ENCODE measurements at places on chromosomes 7 and 10.
A peak's percentile ranks its signal among the peaks of the same experiment; 100 is the strongest.

DNA sequence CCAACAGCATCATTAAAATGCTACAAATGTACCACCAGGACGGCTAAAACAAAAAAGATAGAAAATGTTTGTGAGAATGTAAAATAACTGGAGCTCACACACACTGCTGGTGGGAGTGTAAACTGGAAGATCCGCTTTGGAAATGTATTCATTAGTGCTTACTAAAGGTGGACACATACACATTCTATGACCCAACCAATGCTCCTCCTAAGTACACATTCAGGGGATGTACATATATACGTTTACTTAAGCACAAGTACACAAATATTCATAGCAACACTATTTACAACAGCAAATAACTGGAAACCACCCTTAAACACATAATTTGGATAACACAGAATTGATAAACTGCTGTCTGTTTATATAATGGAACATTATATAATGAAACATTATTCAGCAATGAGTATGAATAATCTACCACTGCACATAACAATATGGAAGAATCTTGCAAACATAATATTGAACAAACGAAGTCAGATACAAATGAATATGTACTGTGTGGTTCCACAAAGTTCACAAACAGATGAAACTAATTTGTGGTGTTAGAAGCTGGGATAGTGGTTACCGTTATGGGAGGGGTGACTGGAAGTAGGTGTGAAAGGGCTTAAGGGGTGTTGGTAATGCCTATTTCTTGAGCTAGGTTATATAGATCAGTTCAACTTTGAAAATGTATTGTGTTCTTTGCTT is 52.1 kb downstream of the STRA8 start:
- no peak for DNase-seq

DNA sequence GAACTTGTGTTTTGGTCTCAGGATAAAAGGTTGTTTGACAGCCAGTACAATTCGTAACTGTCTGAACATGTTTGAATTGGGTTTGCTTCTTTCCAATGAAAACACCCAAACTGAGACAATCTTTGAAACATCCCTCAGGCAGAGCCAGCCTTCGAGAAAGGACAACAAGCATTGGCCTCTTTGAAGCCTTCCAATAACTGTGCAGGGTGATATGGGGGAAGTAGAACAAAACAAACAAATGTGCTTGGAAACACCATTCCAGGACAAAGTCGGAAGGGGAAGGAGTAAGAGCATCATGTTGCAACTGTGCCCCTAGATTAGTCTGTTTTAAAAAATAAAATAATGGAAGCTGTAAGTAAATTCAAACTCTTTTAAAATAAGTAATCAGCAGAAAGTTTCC is 39.5 kb downstream of the IL2RA start:
- DNase-seq: no peak

GRCh38 chr10:13448216-13448615 is 80.6 kb downstream of the BEND7 start:
- DNase-seq: no peak

- no peak for DNase-seq
Observed at GRCh38 chr10:106960812-106961211, 203.7 kb downstream of the SORCS1 start.

- DNase-seq: no peak
Observed at GRCh38 chr7:91289633-91290254, 25.5 kb downstream of the FZD1 start.

DNA sequence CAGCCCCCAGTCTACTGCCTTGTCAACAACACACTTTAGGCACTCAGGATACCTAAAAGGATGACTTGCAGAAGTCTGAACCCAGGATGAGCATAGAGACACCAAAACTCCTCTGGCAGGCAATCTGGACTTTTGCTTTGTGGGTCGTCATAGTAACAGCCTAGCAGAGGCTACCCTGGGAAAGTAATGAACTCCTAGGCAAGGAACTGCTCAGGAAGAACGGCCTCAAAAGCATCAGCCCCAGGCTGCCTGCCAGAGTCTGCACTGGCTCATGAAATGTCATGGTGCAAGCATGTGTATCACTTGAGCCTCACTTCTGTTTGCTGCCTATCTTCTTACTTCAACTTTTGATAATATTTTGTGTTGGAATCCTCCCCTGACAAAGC is 715.1 kb downstream of the GRID1 start:
- no peak for DNase-seq

- no peak for DNase-seq
Observed at GRCh38 chr7:2968616-2969397, 74.9 kb downstream of the CARD11 start.

- DNase-seq: no peak
Observed at GRCh38 chr7:116298055-116298454, 87.7 kb downstream of the TES start.

GRCh38 chr7:537911-538634 is 18.4 kb upstream of the PDGFA start:
- DNase-seq: no peak

DNA sequence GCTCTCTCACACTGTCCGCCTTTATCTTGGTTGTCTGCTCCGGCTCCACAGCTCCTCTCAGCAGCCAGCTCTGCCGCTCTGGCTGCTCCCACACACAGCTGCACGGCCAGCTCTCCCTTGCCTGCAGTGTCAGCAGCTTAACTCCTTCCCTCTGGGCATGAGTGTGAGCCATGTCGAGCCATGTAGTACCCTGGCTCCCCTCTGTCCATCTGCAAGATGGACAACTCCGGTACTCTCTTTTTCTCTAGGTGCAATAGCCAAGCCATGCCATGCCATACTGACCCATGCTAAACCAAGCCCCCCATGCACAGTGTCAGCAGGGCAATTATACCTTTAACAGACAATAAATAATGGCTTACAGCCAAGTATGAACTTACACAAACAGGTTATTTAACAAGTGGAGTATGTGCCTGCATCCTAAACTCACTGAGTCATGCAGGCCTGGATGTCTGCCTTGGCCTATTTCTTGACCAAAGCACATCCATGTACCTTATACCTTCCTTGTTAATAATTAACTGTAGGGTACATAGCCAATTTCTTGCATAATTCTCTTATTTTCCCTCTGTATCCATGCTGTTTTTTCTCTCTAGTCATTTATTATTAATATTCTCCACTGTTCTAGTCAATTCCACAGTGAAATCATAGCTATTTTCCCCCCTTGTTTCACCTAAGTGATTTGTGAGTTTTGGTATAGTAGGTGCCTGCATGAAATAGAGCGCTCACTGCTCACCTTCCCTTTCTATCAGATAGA is 170.9 kb downstream of the CDK14 start:
- peak; percentile 18 for DNase-seq

GRCh38 chr10:11162828-11163599 is 145.3 kb downstream of the CELF2 start:
- no peak for DNase-seq

DNA sequence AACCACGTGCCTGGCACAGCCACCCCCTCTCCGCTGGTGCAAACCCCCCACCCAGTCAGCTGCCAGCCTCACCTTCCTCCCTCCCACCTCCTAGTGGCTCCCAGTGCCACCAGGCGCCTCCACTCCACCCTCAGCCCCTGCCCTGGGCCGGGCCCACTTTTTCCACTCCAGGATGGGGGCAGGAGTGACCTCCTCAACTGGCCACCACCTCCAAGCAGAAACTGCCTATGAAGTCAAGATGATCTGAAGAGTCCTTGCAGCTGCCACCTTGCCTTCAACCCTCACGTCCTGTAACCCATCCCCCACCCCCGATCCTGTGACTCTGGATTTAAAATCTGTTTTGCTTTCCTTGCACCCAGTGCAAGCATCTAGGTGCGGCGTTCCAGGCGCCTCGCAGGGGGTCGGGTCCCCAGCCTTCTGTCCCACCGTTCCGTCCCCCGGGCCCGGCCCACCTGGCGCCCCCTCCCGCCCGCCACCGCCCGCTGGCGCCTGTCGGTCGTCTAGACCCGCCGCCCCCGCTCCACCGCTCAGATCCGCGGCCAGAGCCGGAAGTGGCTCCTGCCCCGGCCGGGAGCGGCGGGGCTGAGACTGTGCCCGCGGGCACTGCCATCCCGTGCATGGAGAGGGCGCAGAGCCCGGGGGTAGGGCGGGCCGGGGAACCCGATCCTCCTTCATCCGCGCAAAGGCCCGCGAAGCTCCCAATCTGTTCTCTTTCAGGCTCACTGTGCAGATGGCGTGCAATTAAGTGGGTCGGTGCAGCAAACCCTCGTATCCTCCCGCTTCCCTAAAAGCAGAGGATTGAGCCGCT is 51.2 kb upstream of the GTF2I start:
- no peak for DNase-seq

DNA sequence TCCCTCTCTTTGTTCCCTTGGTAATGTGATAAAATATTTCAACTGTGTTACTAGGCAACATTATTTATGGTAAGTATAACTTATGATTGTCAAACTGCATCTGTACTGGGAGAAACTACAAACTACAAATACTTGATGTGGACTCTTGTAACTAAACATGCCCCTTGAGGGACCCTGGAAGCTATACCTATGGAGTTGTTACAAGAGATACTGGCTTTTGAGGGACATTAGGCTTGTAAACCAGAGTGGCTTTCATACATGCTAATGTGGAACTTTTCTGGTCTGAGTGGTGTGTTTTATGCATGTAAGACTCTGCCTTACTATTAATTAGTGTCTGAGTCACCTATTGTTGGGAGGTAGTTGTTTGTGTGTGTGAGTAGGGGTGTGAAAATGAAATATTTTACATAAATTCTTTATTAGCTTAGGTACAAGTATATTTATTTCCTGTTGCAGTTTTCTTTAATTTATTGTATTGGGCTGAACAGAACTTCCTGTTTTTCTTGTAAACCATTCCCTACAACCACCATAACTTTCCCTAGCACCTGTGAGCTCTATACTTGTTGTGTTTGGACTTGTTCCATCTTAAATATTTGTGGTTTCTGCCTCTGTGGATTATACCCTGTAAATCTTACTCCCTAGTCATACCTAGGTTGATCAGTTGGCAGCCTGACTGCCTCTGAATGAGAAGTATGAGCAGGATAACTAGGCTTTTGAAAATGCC is 49.8 kb downstream of the STK31 start:
- no peak for DNase-seq

GRCh38 chr10:8034466-8035005 is 20.0 kb upstream of the GATA3 start:
- DNase-seq: peak; percentile 17
